ENCODE measurements at places on chromosomes 13 and 19. TPM values are rescaled to one million over a fixed set of nuclear protein-coding genes. Genes with fewer than 3 reads are reported as not detected.

Gene THSD8
- 10.0 TPM for polyA plus RNA-seq

Gene TDRD12
- polyA plus RNA-seq, result not detected

Gene FLT3
- not detected for polyA plus RNA-seq

Gene CEACAM16
- polyA plus RNA-seq, result not detected

Gene NLRP7
- not detected for polyA plus RNA-seq

Gene ZNF534
- not detected for polyA plus RNA-seq

Gene RNF225
- not detected for polyA plus RNA-seq

Gene SHANK1
- polyA plus RNA-seq, result 0.24 TPM

Gene CFD
- 4.6 TPM for polyA plus RNA-seq

Gene ZNF556
- polyA plus RNA-seq, result 0.56 TPM

Gene RHPN2
- polyA plus RNA-seq, result 13.5 TPM

Gene PALM3
- 45.8 TPM for polyA plus RNA-seq

Gene TEX101
- not detected for polyA plus RNA-seq

Gene PPP1R12C
- polyA plus RNA-seq, result 89.0 TPM

Gene JUND
- 117 TPM for polyA plus RNA-seq

Gene ZNF726
- polyA plus RNA-seq, result 2.7 TPM

Gene MEF2B
- polyA plus RNA-seq, result 0.47 TPM

Gene PSG4
- not detected for polyA plus RNA-seq

Gene CEBPA
- 6.6 TPM for polyA plus RNA-seq

Gene FXYD3
- 26.4 TPM for polyA plus RNA-seq

Gene OVOL3
- not detected for polyA plus RNA-seq

Gene PSG6
- polyA plus RNA-seq, result not detected

Gene CELF5
- 0.15 TPM for polyA plus RNA-seq

Gene NBEA
- polyA plus RNA-seq, result 4.7 TPM

Gene VSIG10L
- polyA plus RNA-seq, result 2.2 TPM
